Activated CD8-positive, alpha-beta T cell treated with anti-CD3 and anti-CD28 coated beads for 36 hours (primary cell): ENCODE measurements at places on chromosomes 6 and 20.

GRCh38 chr20:5569021-5569420, 181.2 kb upstream of the SHLD1 start:
- DNase-seq: peak; percentile 74

- DNase-seq: no peak
Measured at GRCh38 chr6:88561954-88562315, 395.8 kb upstream of the CNR1 start.

- DNase-seq: no peak
Measured at GRCh38 chr6:137880746-137881521, 13.9 kb downstream of the TNFAIP3 start.

GRCh38 chr6:66735106-66735890, 1028.3 kb upstream of the EYS start:
- DNase-seq: no peak

DNA sequence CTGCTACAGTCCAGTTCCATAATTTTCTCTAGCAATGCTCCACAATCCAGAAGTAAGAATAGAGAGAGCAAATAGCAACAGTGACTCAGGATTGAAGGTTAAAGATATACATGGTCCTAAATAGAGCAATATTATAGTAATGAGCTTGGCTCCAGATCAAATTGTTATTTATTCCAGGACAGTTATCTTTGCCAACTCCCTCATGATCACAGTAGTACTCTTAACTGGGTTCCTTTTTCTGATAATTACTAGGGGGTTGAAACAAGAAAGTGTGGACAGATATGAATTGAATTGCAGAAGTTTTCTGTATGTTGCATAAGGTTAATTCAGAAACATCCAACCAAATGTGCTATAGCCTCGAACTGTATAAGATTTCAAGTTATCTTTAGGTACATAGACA, 11.9 kb downstream of the FAM184A start:
- no peak for DNase-seq

GRCh38 chr6:88211446-88211845, 45.3 kb upstream of the CNR1 start:
- DNase-seq: no peak

DNA sequence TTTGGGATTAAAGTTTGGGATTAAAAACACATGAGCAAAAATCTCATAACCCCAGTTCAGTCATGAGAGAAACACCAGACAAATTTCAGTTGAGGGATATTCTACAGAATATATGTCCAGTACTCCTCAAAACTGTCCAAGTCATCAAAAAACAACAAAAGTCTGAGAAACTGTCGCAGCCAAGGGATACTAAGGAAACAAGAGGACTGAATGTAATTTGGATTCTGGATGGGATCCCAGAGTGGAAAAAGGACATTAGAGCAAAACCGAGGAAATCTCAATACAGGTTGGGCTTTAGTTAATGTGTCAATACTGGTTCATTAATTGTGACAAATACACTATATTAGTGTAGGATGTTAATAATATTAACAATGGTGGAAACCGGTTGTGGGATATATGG, 219.3 kb downstream of the BCKDHB start:
- no peak for DNase-seq

GRCh38 chr6:35177596-35177995, 36.2 kb upstream of the SCUBE3 start:
- no peak for DNase-seq

DNA sequence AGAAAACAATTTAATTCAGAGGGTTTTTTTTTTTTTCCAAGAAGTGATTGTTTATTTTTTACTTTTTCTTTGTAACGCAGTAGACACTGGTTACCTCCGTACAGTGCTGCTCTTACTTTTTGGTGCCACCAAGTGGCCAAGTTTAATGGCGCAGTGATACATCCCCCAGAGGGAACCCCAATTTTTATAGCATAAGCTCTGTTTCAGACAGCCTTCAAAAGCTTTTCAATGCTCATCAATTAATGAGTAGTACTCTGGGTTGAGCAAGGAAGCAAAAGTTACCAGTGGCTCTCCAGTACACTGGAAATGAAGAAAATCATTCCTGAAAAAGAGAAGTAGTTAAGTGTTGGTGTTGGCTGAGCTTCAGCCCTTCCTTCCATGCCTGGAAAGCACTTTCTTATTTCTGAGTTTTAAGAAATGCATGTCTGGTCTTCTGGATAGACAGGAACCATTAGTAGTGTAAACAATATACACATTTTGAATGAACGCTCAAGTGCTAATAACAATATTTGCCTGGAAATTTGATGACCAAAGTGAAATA, 129.1 kb upstream of the SMLR1 start:
- DNase-seq: peak; percentile 82

- DNase-seq: peak; percentile 58
Measured at GRCh38 chr6:2765896-2766766, 938 bp downstream of the WRNIP1 start.

DNA sequence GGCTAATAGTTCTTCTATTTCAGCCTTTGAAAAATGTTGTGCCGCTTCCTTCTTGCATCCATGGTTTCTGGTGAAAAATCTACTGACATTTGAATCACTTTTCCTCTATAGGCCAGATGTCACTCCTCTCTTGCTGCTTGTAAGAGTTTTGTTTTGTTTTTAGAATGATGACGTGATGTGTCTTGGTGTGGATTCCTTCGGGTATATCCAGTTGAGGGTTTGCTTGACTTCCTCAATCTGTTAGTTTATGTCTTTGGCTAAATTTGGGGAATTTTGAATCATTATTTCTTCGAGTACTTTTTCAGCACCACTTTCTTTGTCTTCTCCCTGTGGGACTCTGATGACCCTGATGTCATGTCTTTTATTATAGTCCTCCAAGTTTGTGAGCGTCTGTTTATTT, 175.5 kb downstream of the MYLK4 start:
- no peak for DNase-seq

- no peak for DNase-seq
Measured at GRCh38 chr20:19715986-19716385, 42.1 kb upstream of the RIN2 start.

DNA sequence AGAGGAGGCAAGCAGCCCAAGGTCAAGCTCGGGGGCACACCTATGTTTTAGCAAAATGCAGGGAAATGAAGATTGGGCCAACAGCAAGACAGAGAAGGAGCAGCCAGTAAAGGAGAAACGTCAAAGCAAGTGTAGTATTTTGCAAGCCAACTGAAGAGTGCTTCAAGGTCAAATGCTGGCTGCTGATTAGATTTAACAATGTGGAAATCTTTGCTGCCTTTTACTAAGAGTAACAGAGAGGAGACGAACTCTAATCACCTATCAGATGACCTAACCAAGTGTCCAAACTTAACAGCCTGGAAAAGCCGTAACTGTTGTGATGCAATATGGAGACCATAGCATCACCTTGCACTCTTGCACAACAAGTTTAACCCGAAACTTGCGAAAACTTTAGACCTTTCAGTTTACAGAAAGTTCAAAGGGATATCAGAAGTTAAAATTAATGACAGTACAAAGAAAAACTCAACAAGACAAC, 30.4 kb downstream of the AKIRIN2 start:
- DNase-seq: no peak

GRCh38 chr20:25378884-25379733, 11.5 kb downstream of the ABHD12 start:
- DNase-seq: no peak

DNA sequence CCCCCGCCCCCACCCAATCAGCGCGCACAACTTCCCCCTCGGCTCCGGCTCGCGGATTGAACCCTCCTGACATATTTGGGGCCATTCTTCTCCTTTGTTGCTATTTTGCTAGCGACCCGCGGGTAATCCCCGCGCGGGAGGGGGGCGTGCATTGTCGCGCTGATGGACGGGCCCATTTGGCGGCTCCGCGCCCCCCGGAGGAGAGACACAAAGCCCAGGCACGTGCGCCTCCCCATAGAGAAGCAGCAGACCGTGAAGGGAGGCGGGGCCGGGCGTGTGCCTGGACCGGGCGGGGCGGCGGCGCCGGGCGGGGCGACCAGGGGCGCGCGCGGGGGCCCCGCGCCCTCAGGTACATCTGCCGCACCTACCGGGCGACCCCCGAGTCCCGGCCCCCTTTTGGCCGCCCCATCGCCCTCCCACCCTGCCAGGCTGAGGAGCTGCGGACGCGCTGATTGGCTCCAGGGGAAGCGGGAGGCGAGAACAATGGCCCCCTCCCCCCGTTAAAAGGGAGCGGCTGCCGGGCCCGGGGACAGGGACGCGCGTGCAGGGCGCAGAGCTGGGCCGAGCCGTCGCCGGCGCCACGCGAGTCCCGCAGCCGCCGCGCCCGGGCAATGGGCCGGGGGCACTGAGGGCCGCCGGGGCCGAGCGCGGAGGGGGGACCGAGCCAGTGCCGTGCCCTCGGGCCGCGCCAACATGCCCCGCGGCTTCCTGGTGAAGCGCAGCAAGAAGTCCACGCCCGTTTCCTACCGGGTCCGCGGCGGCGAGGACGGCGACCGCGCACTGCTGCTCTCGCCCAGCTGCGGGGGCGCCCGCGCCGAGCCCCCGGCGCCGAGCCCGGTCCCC, at the start of gene INSM1:
TSS of gene INSM1 (plus strand) at position 530 of the 843 bp plus-strand sequence. CDS start at position 694, 164 bp downstream.
- peak; percentile 23 for DNase-seq

DNA sequence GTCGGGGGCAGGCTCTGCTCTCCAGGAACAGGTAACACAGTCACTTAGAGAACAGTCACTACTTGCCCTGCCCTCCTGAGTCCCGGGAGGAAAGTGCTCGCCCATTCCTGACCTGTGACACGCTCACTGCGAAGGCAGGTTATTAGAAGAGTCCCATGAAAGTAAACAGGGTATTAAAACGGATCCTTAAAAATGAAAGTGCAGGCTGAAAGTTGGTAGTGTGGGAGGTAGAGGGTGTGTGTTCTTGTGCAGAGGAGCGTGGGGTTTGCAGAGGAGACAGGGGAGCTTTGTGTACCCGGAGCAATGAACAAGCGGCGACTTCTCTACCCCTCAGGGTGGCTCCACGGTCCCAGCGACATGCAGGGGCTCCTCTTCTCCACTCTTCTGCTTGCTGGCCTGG, at the start of gene CCN6:
TSS of gene CCN6 (plus strand) at position 104 of the 400 bp plus-strand sequence. CDS start at position 358, 254 bp downstream.
- DNase-seq: no peak

DNA sequence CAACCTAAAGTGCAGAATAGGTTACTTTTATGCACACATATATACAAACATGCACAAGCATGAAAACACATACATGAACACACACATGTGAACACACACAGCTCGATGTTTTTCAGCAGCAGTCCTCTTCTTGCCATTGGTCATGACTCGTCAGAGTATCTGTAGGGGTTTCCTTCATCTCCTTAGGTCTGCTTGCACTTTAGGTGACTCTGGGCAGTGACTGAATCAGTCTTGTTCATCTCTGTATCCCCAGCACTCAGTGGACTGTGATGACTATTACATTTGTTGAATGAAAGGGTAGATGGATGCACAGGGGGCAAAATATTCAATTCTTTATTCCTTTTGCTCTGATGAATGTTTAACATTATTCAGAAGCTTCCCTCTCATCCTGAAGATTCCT, 26.8 kb downstream of the CBLN4 start:
- no peak for DNase-seq

- DNase-seq: no peak
Measured at GRCh38 chr6:22117631-22118030, 179.2 kb downstream of the PRL start.

- DNase-seq: no peak
Measured at GRCh38 chr6:36666826-36667591, 11.5 kb upstream of the CDKN1A start.

- DNase-seq: no peak
Measured at GRCh38 chr6:170134471-170135440, 156.1 kb downstream of the DLL1 start.

GRCh38 chr6:43610431-43610830, 18.6 kb downstream of the GTPBP2 start:
- DNase-seq: no peak

GRCh38 chr20:23417861-23418260, 3.4 kb downstream of the NAPB start:
- DNase-seq: no peak

- no peak for DNase-seq
Measured at GRCh38 chr6:12977206-12977605, 260.6 kb downstream of the PHACTR1 start.

- no peak for DNase-seq
Measured at GRCh38 chr6:158668707-158669103, 18.9 kb downstream of the SYTL3 start.

DNA sequence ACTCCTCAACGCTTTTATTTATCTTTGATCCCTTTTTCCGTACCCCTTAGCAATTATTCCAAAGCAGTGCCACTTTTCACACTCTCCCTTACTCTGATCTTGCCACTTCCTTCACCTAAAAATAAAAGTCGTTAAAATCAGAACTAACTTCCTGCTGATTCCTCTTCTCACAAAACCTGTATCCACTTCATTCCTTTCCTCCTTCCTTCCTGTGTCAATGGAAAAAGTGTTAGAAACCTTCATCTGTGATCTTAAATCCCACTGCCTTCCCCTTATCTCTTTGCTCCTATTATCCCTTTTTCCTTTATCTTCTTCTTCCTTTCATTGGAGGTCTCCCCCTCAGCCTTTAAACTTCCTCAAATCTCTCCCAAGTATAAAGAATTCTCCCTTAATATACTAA, 49.2 kb downstream of the GOPC start:
- no peak for DNase-seq

DNA sequence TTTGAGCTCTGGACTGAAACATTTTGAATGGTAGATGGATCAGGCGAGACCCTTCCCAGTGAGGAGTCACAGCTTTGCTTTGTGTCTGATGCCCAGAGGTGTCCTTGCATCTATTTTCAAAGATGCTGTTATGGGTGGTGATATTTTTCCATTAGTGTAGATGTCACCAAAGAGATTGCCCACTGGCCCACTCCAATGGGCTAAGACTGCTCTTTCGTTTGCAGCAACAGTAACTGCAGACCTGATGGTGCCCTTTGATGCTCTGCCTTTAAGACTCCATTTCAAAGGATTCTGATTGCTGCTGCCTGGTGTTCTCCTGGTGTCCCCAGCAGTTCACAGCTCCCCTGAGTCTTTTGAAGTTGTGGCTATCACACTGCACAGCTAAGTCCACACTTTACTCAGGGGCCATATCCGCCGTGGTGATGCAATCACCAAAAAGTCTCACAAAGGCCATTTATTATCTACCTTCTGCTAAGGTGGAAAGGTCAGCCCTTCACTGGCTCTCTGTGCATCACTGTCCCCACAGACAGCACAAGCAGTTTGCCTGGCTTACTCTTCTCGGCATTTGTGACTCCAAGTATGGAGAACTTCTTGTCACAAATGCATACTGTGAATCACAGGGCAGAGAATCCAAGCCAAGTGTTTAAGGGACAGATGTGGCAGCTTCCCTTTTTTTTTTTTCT, 56.4 kb downstream of the NOX3 start:
- no peak for DNase-seq
